T-cell (primary cell): ENCODE measurements at places on chromosomes 11 and 22. TPM values are rescaled to one million over a fixed set of nuclear protein-coding genes. Genes with fewer than 3 reads are reported as not detected.

TMEM45B gene
- 21.3 TPM for total RNA-seq

C22orf15 gene
- 1.6 TPM for total RNA-seq

FKBP2 gene
- total RNA-seq, result 17.9 TPM

OR51B2 gene
- not detected for total RNA-seq

PDGFD gene
- 1.2 TPM for total RNA-seq

C2CD3 gene
- 41.0 TPM for total RNA-seq
